ENCODE measurements at places on chromosomes 11 and 22. TPM values are rescaled to one million over a fixed set of nuclear protein-coding genes. Genes with fewer than 3 reads are reported as not detected.

The FLRT1 gene
- total RNA-seq = 3.7 TPM

The NOX4 gene
- 5.3 TPM for total RNA-seq

The BRSK2 gene
- 38.5 TPM for total RNA-seq

The SLC22A8 gene
- total RNA-seq = 0.18 TPM

The GLYAT gene
- not detected for total RNA-seq

The CELSR1 gene
- total RNA-seq = 7.8 TPM

The TRPM5 gene
- total RNA-seq = 0.27 TPM

The TSSK2 gene
- total RNA-seq = not detected

DNA sequence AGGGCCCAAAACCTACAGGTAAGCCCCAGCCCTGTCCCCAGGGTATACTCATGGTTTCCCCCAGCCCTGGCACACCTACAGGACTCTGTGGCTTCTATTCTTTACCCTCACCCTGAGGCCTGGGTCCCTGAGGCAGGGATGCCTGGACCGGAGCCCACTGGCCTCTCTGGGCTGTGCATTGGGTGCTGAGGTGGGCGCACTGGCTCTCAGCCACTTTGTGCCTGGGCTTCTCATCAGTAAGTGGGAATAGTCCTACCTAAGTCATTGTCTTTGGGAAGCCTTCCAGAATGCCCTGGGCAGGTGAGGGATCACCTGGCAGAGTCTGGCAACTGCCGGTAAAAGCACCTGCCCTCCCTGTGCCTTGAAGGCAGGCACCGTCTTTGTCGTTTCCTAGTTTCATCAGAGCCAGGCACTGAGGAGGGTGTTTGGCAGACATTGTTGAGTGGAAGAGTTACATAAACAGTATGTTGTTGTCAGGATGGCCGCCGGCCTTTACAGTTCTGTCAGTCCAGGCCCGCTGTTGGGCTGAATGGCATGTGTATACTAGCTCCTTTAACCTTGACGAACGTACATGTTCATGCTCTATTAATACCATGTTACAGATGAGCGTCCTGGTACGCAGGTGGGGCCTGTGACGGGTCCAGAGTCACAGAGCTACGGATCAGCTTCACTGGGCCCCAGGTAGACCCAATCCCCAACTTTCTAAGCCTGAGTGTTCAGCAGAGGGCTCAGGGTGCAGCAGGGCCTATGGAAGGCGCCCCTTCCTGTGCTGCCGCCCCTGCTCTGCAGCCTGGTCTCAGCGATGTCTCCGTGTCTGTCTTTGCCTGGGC, 23.0 kb downstream of the SHANK3 start:
- peak; percentile 14 for DNase-seq

GRCh38 chr11:35218956-35219355, 80.0 kb downstream of the CD44 start:
- DNase-seq = no peak

DNA sequence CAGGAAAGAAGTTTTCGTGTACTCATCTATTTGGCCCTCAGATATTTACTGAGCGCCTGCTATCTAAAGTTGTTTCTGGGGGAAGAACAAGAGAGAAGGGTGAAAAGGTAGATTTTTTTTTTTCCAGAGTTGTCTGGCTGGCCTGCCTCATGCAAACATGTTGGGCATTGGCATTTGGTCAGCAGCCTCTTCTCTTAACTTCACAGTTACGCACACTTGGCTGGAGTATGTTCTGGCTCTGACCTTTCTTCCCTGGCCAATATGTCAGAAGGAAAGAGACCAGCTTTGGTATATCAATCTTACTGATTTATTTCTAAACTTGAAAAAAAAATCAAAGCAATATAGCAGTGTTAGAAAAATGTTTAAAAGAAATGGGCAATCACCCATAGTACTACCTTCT, 54.2 kb upstream of the GRAMD1B start:
- DNase-seq = no peak

DNA sequence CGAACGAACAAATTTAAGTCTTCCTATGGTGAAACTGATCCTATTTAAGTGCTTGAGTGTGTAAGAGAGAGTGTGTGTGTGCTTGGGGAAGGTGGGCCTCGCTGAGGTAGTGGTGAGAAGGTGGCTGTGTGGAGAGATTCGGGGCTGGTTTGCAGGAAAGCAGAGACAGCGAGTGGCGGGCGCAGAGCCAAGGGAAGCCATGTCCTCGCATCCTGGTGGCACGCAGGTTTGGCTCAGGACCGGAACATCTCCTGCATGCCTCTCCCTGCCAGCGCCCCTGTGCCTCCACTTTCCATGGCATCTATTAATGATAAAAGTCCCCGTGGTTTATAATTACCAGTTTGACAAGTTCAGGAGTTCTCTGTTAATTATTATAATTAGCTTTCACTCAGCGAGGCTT, 383.1 kb upstream of the CADM1 start:
- peak; percentile 47 for DNase-seq

DNA sequence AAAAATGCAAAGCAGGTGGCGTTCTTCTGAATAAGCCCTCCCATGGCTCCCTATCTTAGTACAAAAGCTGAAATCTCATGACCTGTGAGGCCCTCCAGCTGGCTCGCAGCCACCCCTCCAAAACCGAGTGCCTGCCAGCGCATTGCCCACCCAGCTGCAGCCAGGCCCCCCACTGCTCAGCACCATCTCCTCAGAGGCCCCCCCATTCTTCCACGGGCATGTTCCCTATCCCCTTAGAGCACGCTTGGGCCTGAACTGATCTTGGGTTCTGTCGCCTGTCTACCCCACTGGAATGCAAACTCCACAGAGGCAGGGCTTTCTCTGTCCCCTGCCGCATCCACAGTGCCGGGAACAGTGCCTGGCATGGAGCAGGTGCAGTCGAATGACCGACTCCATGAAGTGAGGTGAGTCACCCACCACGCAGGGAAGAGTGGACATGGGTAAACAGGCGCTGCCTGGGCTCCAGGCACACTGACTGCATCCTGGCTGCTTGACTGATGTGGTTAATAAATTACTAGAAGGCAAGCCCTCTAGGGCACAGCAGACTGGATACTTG, 11.3 kb upstream of the EFCAB6 start:
- no peak for DNase-seq

DNA sequence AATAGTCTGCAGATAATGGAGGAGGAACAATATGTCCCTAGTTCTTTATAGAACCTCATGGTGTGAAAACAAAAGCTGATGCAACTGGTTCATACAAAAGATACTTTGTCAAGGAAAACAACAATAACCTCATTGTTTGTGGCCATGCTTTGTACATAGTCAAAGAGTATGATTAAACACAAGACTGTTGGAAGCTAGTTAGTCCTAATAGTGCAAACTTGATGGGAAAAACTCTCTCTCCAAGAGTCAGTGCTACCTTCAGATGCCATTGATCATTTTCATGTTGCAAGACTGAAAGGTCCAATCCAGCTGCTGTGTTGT, 20.1 kb upstream of the PLAAT2 start:
- DNase-seq = no peak

GRCh38 chr11:57615308-57615707, 17.8 kb downstream of the SERPING1 start:
- no peak for DNase-seq

- no peak for DNase-seq
These were observed 323.8 kb downstream of the BLID start for GRCh38 chr11:121792185-121792584.

DNA sequence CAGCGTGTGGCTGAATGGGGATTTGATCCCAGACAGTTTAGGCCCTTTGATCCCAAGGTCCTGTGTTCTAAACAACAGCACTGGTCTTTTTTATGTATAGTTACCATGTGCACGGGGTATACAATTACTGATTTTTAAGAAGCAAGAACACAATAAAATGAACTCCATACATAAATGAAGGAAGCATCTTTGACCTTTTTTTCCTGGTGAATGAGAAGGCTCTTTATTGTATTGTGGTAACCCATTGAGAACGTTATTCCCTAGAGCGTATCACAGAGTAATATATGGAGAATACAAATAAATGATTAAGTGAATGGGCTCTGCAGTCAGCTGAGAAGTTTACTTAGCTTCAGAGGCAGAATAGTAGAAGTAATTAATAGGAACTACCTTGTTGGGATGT, 563.6 kb downstream of the NTM start:
- no peak for DNase-seq

DNA sequence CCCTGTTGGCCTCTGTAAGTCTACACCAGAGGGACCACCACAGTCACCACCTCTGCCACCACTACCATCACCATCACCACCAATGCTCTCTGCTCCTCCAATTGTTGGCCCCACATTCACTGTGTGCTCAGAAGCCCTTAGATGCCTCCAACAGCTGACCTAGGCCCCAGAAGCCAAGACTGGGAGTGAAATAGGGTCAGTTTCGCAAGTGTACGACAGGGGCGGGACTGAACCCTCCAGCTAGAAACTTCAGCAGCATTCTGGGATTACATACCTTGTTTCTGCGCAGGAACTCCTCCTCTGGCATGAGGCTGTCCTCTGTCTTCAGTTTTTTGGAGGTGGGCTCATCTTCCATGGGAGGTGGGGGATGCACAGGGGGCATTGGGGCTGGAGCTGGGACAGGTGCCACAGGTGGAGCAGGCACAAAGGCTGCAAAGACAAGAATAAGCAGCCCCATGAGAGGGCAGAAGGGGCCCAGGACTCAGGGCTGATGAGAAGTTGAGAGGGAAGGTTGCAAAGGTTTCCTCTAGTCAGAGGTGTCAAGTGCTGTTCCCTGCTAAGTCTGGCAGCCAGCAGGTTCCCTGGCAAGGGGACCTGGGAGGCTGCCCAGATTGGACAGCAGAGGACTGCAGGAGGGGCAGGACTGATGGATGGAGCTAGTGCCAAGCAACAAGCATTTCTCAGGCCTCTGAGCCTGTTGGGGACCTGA, 10.2 kb upstream of the TBC1D10A start:
- peak; percentile 88 for DNase-seq

DNA sequence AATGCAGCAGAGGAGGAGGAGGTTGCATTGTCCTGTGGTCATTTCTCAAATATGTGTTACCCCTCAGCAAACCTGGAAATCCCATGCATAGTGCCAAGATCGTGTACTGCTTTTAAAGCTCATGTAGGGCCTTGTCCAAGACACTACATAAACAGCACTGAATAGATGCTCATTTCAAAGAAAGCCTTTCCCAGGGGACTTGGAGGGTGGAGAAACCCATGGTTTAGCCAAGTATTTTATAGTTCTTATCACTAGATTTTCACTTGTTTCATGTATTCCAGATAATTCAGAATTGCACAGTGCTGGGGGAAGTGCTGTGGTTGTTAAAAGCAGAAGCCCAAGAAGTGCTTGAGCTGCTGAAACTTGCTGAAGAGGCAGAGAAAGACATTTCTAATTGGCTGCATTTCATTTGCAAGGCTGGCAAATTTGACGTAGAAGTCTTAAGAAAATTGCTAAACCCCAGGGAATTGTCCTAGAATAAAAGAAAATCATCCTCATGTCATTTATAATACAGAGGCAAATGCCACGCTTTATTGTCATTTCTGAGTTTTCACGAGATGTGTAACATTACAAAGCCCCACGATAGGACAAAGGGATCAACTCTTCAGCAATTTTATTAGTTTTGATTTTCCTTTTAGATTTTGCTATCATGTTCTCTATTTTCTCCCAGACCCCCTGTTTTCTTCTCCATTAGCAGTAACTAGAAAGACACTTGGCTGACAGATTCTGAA, 20.1 kb downstream of the CSRP3 start:
- DNase-seq = no peak

DNA sequence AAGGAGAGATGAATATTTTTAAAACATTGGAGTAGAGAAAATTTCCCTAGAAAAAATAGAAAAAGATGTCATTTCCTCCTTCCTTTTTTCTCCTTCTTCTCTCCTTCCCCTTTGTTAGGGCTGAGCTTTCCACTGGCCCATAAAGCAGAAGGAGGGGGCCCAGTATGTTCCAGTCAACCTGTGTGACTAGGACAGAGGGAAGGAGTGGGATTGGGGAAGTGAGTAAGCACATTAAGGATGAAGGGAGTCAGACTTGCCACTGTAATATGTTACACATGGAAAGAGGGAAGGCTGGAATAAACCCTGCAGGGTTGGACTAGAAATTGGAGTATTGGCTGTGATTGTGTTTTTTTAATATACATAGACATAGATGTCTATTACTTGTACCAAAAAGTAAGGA, 20.1 kb upstream of the SPINDOC start:
- no peak for DNase-seq

DNA sequence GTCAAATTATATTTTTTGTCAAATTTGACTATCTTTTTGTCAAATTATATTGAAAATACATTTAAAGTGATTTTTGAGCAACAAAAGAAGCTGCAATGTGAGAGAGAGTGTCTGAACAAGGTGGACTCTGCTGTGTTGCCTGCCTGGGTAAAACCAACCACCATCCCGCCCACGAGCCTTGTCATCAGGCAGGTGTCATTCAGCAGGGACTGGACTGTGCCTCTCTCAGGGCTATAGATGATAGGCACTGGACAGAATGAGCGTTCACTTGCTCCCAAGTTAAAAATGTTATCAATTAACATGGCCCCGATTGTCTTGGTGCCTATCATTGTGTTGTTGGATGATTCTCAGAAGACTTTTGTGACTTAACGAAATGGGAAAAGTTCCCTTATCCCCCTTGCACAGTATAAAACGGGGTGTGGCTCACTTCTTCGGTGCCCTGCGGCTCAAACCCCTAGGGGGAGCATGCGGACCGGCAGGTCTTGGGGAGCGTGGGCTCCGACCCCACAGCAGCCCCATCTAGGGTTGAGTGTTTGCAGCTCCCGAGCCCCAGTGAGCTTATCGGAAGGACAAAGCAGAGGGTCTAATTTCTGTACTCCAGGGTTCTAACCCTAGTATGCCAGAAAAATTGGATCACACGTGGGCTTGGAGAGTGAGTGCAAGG, 1.7 kb downstream of the APOL5 start:
- no peak for DNase-seq

DNA sequence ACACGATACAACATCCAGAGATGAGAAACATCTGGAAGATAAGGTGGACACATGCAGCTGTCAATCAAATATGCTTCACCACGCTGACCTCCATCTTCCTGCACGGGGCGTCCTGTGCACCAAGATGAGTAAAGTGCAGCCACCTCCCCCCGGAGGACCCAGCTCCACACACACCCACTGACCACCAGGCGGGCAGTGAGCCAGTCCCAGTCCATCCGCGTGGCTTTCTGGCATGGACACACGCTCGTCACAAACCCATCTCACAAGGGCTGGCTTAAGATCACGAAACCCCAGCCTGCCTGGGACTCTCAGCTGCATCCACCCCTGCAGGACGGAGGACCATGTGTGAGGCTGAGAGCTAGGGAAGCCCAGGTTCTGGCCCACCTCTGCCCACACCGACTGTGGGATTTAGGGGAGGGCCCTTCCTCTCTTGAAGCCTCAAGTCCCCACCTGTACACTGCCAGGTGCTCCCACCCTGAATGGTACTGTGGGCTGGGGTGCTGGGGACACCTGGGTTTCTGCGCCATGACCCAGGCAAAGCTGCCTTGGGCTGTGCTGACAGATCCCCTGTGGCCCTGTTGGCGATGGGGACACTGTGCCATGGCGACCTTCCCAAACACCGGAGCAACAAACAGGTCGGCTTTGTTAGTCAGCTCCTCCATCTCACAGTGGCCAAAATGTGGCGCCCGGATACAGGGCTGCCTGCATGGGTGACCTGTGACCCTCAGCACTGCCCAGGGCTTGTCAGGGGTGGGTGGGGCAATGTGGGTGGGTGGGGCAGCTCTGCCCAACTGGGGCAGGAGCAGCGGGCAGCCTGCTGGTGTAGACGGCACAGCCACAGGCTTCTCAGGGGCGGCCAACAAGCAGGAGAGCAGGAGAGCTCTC, 629.0 kb downstream of the TBC1D22A start:
- no peak for DNase-seq

Measured in cerebellum (tissue), 4 donors.